Stimulated activated CD4-positive, alpha-beta T cell treated with anti-CD3 and anti-CD28 coated beads, Interleukin-12 subunit alpha, Interleukin-12 subunit beta, amount 100 ng/mL, for 24 hours (primary cell): ENCODE measurements at places on chromosomes 7 and 10.

DNA sequence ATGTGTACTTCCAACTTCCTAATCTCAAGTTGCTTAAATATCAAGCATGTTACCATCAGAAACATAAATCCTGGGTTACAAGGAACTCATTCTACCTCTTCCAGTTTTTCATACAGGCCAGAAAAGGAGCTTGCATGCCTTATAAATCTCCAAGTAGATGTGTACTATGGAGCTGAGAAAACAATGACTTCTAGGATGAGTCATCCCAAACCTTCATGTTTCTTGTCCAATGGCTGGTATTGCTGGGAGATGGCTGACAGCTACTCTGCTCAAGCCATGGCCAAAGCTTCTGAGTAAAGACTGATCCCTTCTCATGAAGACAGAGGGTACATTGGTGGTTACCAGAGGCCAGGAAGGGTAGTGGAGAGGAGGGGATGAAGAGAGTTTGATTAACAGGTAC is 8.6 kb downstream of the RAPGEF5 start:
- no peak for DNase-seq

GRCh38 chr10:131859341-131860020 is 41.3 kb upstream of the PPP2R2D start:
- no peak for DNase-seq

GRCh38 chr10:11177381-11177780 is 159.7 kb downstream of the CELF2 start:
- DNase-seq: no peak

DNA sequence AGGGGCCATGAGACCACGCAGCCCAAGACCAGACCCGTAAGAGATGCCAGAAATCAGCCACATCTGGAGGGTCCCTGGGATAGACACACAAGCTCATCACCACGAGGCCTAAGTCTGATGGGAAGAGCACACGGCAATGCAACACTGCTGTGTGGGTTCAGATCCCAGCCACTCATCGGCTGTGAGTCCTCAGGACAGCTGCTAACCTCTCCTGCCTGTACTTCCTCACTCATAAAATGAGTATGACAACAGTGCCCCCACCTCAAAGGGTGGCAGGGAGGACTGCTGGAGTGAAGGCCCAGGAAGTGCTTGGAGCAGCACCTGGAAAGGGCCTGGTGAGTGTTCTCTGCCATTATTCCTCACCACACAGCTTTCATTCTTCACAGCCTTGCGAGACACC is 60.9 kb downstream of the MAD1L1 start:
- no peak for DNase-seq

- DNase-seq: no peak
Measured at GRCh38 chr10:132451506-132452215, 54.7 kb downstream of the PWWP2B start.

DNA sequence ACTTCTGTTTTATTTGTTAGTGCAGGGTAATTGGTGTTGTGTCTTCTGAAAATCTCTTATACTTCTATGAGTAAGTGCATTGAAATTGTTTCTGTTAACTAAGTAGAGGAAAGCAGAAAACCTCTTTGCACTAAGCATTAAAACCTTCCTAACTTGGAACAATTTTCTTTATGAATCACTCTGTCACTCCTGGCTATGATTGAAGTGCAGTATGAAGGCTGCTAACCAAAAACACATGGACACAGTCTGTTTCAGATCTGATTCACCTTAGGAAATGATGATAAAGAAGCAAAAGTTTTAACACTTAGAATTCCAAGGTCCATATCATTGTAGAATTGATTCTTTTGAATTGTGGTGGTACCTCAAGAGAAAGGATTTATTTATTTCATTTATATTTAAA is 41.9 kb downstream of the MET start:
- DNase-seq: no peak
